Germinal center (tissue), 1 donor: ENCODE measurements at places on chromosomes 12 and 14.

GRCh38 chr12:82176761-82177490 is 181.3 kb downstream of the CCDC59 start:
- no peak for DNase-seq

GRCh38 chr14:35534873-35535482 is 1.0 kb downstream of the INSM2 start:
- peak; percentile 57 for DNase-seq

GRCh38 chr12:95963096-95963495 is 20.0 kb downstream of the AMDHD1 start:
- no peak for DNase-seq

DNA sequence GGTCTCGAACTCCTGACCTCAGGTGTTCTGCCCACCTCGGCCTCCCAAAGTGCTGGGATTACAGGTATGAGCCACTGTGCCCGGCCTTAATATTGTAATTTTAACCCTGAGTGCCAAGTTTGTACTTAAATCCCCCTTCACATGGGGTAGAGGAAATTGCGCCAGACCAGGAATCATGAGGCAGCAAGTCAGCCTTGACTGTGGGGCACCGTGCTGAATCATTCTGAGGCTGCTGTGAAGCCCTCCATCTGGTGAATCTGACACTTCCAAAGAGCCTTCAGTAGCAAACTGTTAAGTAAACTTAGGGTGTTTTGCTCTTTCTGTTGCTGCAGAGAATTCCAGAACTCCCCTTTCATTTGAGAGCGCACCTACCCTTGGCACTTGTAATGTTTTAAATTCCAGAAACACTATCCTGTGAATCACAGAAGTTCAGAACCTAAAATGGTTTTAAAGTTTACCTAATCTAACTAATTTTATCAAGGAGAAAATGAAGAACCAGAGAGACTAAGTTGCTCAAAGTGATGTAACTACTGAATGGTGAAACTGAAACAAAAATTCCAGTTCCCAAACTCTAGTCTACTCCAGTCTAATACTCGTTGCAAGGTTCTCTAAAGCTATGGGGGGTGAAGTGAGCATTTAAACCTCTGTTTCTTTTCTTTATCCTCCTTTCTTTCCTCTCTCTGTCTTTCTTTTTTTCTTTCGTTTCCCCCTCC is 7.5 kb downstream of the HEBP1 start:
- no peak for DNase-seq

- no peak for DNase-seq
Measured at GRCh38 chr14:93056840-93057585, 58.7 kb downstream of the ITPK1 start.

- DNase-seq = peak; percentile 47
Measured at GRCh38 chr14:75615200-75615599, 36.8 kb downstream of the FLVCR2 start.

DNA sequence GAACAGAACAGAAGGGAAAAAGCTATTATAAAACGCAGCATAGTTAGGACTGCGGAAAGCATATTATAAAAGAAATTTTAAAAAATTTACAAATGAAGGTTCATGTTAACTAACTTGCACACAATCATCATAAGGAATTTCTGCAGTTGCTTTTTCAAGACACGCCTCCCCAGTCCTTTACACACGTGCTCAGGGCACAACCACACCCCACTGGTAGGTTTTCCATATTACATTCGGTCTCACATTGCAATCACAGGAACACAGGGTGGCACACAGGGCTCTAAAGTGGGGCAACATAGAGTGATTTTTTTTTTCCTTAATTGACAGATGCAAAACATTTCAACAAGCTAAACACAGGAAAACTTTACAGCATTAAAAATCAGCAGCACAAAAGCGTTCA is 69.7 kb downstream of the DICER1 start:
- DNase-seq = no peak

- no peak for DNase-seq
Measured at GRCh38 chr12:16681196-16681595, 75.2 kb upstream of the LMO3 start.

GRCh38 chr12:3291939-3292338 is 199.1 kb upstream of the PRMT8 start:
- DNase-seq = no peak

- no peak for DNase-seq
Measured at GRCh38 chr12:116587270-116587669, 28.1 kb downstream of the MAP1LC3B2 start.

- DNase-seq = no peak
Measured at GRCh38 chr14:80523518-80524117, 312.3 kb upstream of the DIO2 start.

- no peak for DNase-seq
Measured at GRCh38 chr12:90842477-90842876, 112.5 kb downstream of the CCER1 start.

- DNase-seq = no peak
Measured at GRCh38 chr14:77485256-77485655, 13.4 kb downstream of the ISM2 start.

- no peak for DNase-seq
Measured at GRCh38 chr12:117404940-117405339, 43.5 kb upstream of the NOS1 start.

GRCh38 chr12:23757541-23757962 is 191.9 kb downstream of the SOX5 start:
- DNase-seq = no peak

- no peak for DNase-seq
Measured at GRCh38 chr14:60164404-60164711, 840 bp downstream of the DHRS7 start.

- peak; percentile 79 for DNase-seq
Measured at GRCh38 chr12:110826592-110827200, 20.1 kb upstream of the CCDC63 start.

- no peak for DNase-seq
Measured at GRCh38 chr14:61218157-61218556, 63.0 kb downstream of the TMEM30B start.

- no peak for DNase-seq
Measured at GRCh38 chr12:87812030-87812429, 217.2 kb downstream of the C12orf50 start.

- no peak for DNase-seq
Measured at GRCh38 chr12:27806259-27806658, 26.2 kb upstream of the MANSC4 start.

- no peak for DNase-seq
Measured at GRCh38 chr14:104101651-104102281, 16.3 kb downstream of the ASPG start.

- no peak for DNase-seq
Measured at GRCh38 chr14:76015191-76015590, 29.6 kb downstream of the IFT43 start.

DNA sequence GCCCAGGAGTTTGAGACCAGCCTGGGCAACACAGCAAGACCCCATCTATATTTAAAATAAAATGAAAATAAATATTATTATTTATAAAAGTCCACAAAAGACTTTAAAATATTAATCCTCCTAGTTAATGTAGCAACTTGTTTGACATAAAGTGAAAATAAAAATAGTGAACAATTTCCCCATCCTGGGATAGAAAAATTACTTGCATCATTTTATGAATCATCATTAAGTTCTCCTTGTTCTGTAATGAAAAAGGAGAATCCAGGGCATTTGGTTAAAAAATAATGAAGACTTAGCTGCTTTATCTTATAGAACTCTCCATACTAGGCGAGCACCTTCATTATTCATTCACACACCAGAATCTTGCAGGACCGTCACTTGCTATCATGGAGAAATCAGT is 66.1 kb downstream of the ELK3 start:
- no peak for DNase-seq

DNA sequence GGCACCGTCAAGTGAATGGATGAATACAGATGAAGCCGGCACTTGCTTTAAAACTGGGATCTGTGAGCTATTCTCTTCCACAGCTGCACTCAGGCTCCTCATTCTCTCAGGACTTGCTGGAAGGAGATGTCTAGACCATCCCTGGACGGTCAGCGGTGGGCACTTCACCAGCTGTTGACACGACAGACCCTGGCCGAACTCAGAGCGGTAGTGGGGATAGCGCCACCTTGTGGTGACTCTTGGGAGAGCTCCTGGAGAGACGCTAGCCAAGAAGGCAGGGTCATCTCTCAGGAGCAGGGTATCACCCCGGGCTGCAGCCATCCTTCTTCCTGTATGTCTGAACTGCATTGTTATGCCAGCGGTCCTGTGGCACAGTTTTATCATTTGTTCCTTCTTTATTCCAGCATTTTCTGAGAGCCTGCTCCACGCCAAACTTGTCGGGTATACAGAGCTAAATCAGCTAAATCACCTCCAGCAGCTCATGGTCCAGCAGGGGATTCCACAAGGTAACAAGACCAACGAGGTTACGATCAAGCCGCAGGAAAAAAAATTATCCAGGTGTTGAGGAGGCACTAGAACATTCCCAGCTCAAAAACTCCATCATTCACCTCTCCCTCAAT is 10.0 kb downstream of the WNT1 start:
- peak; percentile 68 for DNase-seq

GRCh38 chr12:78804262-78804661 is 60.3 kb upstream of the SYT1 start:
- no peak for DNase-seq

DNA sequence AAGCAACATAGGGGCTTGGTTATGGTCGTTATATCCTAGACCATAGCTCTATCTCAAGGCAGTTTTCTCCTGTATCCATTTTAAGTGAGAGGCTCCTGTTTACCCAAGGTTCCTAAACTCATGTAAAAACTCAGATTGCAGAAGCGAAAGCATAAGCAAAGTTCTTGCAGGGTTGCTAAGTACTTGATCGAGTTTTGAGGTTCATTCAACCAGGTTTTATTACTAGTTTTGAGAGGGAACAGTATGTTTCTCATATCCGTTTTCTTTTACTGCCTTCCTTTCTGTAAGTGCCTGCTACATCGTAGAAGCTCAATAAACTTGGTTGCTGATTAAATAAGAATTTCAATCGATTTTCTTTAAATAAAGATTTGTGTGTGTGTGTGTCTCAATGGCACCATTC is 5.1 kb downstream of the AKAP3 start:
- DNase-seq = no peak

DNA sequence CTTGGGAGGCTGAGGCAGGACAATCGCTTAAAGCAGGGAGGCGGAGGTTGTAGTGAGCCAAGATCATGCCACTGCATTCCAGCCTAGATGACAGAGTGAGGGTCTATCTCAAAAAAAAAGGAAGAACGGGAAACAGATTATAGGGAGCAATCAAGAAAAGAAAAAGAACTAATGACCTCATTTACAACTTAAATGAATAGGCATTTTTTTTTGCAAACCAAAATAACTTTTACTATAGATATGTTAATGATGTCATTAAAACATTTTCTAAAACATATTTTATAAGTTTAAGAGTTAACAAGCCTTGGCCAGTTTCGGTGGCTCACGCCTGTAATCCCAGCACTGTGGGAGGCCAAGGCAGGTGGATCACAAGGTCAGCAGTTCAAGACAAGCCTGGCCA is 6.8 kb upstream of the RESF1 start:
- no peak for DNase-seq

DNA sequence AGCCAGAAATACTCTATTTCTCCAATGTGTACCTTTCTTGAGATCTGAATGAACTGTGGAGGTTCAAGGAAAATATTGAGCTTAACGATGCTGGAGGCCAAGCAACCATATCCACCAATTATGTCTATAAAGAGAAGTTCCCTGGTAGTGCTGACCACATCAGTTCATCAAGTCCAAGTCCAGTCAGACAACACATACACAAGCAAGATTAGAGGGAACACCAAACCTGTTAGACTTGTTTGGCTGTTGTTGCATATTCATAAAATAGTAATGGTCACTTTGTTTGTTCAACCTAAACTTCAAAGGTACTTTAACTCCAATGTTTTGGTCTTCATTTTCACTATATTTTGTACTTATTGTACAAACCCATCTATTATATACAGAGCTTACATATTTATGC is 81.6 kb downstream of the LMO3 start:
- no peak for DNase-seq

- DNase-seq = no peak
Measured at GRCh38 chr12:63805704-63806672, 26.3 kb downstream of the RXYLT1 start.

GRCh38 chr12:6532927-6533652 is 1.2 kb upstream of the GAPDH start:
- DNase-seq = peak; percentile 59

DNA sequence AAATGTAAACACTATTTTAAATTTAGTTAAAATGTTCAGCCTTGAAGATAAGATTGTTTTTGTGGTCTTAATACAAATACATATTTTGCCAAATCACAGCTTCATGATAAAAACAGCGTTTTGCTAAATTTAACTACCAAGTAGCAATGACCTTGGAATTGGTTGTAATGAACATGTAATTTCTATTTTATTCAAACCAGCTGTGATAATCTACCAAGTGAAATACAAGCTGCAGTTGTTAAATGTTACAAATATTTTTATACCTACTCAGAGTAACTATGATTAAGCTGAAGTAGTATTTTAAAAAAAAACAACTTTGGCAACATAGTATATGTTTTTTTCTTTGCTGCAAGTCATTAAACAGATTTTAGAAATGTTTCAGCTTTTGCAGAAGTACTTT is 96.2 kb downstream of the CPSF2 start:
- no peak for DNase-seq

- no peak for DNase-seq
Measured at GRCh38 chr12:11653215-11653753, 3.8 kb downstream of the ETV6 start.

- DNase-seq = no peak
Measured at GRCh38 chr12:57177354-57177753, 29.9 kb upstream of the LRP1-AS start.

GRCh38 chr12:62481843-62482540 is 15.4 kb downstream of the MON2 start:
- no peak for DNase-seq

DNA sequence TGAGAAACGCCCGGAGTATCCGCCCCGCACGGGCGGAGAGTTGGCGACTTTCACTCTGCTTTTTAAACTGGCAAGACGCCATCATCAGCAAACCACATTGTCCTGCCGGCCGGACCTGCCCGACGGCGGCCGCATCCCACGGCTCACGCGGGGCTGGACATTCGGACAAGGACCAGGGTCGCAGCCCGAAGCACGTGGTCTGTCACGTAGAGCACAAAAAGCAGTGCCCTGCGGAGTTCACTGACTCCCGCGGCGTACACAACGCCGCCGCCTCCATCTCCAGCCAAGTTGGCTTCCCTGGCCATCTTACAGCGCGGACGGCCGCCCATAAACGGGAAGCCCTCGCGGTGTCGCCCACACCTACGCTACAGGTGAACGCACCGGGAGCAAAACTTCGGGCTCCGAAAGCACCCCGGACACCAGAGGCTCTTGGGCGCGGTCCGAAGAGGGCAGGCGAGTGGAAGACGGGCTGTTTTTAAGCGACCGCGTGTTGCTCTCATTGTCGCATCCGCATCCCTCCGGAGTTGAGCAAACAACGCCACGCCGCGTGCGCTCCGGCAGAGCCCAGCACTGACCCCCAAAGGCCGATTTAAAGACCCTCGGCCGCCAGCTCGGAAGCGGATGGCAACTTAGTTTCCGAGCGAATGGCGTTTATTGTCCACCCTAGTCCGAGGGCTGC is 966 bp downstream of the SINHCAF start:
- DNase-seq = peak; percentile 30

- DNase-seq = no peak
Measured at GRCh38 chr12:85322715-85323114, 42.7 kb downstream of the ALX1 start.

DNA sequence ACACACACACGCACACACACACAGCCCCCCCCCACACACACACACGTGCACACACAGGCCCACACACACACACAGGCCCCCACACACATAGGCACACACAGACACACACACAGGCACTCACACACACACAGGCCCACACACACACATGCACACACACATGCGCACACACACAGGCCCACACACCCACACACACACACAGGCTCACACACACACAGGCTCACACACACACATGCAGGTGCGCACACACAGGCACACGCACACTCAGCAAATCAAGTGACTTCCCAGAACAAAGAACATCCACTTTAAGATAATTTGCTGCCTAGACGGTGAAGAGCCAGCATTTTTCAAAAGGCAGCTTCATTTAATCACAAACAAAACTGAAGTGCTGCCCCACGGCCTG is 78.5 kb upstream of the FBRSL1 start:
- no peak for DNase-seq
